Ovary (tissue), 10 donors: ENCODE measurements at places on chromosomes 7 and 10.

DNA sequence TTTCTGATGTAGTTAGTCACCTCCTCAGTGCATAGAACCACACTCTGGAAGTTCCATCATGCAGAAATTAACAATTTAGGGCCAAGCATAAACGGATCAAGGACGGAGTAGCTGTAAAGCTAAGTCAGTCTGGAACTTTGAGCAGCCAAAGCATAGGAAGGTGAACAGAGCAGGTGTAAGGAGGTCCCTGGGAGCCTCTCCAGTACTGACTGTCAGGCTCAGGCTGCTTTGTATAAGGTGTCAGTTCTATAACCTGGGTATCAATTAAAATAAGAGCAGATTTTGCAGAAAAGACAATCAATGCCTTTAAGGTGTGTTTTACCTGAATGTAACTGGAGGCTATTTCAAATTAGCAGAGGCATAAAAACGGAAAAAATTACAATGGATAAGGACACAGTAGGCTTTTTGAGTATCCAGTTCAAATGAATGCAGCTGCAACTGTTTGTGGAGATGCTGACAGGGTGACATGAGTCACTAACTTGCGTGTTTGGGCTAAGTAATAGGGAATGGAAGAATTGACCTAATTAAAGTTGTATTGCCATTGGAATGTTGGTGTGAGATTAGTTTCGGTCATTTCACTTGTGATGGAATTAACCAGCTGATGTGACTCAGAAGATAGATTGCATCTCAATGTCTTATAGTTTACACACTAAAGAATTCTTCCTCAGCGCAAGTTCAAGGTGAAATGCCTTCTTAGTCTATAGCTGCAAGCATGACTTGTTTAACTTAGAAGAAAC is 417.9 kb upstream of the CNTNAP2 start:
- no peak for DNase-seq

- DNase-seq: no peak
Measured at GRCh38 chr7:47578579-47579270, 3.2 kb downstream of the TNS3 start.

GRCh38 chr10:126963354-126963753 is 58.1 kb downstream of the DOCK1 start:
- no peak for DNase-seq

GRCh38 chr7:130932667-130933432 is 198.8 kb upstream of the KLF14 start:
- DNase-seq: no peak

- DNase-seq: no peak
Measured at GRCh38 chr10:4329225-4329624, 496.8 kb upstream of the AKR1E2 start.

- peak; percentile 74 for DNase-seq
Measured at GRCh38 chr10:25059990-25060389, 43.6 kb downstream of the THNSL1 start.

DNA sequence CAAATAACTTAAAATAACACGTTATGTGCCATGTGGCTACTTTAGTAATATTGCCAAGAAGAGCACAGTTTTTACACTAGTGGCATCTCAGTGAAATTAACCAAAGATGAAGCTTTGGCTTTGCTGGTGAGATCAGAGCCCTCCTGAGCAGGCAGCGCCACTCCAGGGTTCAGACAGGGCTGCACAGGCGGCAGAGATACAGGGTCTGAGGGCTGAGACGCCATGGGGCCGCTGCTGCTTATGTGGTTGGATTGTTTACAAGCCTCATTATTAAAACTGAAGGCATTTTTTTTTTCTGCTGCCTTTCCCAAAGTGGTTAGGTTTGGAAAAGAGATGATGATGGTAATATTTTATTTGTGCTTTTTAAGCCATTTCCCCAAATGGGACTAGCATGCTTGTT is 68.8 kb upstream of the DNAJB6 start:
- no peak for DNase-seq

GRCh38 chr10:120392671-120393079 is 64.4 kb upstream of the PLPP4 start:
- no peak for DNase-seq

GRCh38 chr10:49055221-49055849 is 60.0 kb downstream of the VSTM4 start:
- DNase-seq: no peak

GRCh38 chr10:121154846-121155245 is 303.7 kb downstream of the WDR11 start:
- DNase-seq: no peak
